ENCODE measurements at places on chromosomes 16 and 17.

DNA sequence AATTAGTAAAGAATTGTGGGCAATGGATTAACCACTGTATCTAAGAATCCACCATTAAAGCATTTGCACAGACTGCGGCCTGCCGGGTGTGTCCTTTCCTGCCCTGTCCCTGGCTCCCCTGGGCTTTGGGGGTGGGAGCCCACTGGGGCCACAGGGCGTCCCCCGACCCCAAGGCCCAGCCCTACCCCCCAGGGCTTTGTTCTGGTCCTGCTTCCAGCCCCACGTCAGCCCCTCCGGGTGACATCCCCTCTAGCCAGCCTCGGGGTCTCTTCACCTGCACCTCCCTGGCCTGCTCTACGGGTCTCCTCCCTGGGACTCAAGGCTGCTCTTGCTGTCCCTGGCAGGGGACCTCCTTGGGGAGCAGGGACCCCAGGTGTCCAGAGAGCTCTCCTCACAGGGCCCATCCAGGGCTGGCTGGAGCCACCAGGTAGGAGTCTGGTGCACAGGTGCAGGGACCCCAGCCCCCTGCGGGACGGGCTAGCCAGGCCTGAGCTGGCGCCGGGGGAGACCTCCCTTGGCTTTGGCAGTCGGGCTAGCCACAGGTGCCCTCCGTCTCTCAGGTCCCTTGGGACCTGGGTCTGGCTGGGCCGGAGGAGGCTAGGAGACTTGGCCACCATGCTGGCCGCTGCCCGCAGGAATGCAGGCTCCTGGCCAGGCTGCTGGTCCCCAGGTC lies 6.4 kb upstream of the BAIAP3 start:
- no peak for DNase-seq

DNA sequence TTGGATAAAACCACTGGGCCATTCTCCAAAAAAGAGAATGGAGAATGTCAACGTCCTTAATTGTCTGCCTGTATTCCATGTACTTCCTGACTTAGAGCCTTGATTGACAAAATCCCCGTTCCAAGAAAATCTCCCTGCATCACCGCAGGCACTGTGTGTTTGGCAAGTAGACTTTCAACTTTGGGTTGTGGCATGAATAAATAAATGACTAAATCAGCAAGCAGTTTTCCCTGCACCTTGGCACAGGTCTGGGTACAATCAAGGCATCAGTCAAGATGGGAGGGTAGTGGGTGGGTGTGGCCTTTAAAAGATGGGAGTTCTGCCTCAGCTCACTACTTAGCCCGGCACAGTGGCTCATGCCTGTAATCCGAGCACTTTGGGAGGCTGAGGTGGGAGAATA lies 248.5 kb upstream of the RPL38 start:
- no peak for DNase-seq

DNA sequence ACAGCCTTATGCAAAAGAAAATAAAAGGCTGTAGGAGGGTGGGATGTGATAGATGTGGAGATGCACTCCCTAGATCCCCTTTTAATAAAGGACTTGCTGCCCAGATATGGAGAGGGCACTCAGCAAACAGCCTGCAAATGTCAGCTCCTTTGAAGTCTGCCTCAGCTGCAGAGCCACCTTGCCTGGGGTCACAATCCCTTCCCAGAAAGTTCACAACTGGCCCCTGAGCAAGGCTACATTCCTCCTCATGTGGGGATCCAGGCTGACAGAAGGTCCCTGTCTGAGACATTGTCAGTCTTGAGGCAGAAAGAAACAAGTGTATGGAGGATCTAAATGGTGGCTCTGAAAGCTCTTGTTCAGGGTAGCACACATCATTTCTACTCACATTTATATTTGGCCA lies 36.1 kb downstream of the SLFN11 start:
- DNase-seq: no peak

GRCh38 chr17:8426094-8426720 lies 9.5 kb upstream of the NDEL1 start:
- DNase-seq: no peak

DNA sequence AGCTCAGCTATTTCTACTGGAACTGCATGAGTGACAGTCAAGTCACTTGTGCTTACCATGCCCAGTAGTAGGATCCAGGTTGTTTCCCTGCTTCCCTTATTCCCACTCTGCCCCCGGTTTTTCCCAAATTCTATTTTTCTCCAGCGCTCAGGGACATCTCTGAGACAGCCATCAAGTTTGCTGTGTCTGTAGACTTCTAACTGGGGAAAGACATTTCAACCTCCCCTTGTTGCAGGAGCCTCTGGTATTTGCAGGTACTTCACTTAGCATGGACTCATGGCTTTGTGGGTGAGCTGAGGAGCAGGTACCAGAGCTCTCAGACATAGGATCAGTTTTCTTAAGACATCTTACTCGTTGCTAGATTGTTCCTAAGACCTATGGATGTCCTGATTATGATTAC lies 801.6 kb upstream of the RBFOX1 start:
- no peak for DNase-seq

GRCh38 chr17:77372444-77373298 lies 231.9 kb downstream of the SEC14L1 start:
- peak; percentile 79 for DNase-seq

GRCh38 chr17:67390646-67391361 lies 13.7 kb downstream of the PITPNC1 start:
- DNase-seq: peak; percentile 23

- DNase-seq: no peak
Observed at GRCh38 chr16:31083981-31084380, 4.8 kb downstream of the PRSS53 start.

DNA sequence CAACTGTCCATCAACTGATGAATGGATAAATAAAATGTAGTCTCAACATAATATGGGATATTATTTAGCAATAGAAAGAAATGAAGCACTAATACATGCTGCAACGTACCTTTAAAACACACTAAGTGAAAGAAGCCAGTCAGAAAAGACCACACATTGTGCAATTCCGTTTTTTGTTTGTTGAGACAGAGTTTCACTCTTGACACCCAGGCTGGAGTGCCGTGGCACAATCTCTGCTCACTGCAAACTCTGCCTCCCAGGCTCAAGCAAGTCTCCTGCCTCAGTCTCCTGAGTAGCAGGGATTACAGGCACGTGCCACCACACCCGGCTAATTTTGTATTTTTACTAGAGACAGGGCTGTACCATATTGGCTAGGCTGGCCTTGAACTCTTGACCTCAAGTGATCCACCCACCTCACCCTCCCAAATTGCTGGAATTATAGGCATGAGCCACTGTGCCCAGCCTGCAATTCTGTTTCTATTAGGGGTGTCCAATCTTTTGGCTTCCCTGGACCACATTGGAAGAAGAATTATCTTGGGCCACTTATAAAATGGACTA lies 40.1 kb downstream of the SCNN1B start:
- no peak for DNase-seq

DNA sequence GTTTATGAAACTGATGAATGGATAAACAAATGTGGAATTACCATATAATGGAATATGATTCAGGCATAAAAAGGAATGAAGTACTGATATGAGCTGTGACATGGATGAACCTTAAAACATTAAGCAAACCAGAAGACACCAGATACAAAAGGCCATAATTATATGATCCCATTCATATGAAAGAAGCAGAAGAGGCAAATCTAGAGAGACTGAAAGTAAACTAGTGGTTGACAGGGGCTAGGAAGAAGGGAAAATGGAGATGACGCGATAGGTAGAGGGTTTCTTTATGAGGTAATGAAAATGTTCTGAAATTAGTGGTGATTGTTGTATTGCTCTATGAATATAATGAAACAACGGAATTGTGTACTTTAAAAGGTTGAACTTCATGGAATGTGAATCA lies 88.4 kb downstream of the HIC1 start:
- DNase-seq: no peak

DNA sequence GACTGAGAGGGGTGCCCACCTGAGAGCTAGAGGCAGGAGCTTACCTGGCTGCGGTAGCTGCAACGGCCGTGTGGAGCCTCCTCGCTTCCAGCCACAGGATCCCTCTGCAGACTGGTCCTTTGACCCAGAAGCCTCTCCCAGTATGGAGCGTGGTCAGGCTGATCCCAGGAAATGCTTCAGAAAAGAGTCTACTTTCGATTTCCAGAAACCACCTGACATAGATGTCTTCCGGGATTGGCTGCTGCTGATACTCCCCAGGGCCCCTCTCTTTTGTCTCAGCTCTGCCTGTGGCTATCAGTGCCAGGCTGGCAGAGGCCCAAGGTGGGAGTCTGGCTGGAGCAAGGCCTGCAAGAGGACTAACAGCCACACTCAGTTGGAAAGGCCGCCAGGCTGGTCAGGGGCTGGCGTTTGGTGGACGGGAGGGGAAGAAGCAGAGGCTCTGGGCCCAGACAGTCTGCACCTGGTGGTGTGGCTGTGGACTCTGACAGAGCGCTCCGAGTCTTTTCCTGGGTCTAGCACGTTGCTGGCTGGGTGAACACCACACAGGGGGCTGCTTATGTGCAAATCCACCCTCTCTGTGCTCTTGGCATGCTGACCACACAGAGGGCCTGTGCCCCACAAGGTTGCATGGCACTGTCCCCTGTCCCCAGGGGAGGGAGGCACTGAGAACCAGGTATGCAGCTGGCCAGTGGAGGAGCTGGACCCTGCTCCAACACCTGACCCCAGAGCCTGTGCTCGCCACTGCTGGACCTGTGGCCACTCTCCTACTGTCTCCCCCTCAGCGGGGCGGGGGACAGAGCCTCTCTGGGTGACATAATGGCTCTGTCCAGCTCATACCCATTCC lies at the start of gene LGALS3BP:
TSS of gene LGALS3BP (minus strand) at position 144 of the 844 bp plus-strand sequence. CDS start 2,732 bp downstream, outside the sequence.
- no peak for DNase-seq

DNA sequence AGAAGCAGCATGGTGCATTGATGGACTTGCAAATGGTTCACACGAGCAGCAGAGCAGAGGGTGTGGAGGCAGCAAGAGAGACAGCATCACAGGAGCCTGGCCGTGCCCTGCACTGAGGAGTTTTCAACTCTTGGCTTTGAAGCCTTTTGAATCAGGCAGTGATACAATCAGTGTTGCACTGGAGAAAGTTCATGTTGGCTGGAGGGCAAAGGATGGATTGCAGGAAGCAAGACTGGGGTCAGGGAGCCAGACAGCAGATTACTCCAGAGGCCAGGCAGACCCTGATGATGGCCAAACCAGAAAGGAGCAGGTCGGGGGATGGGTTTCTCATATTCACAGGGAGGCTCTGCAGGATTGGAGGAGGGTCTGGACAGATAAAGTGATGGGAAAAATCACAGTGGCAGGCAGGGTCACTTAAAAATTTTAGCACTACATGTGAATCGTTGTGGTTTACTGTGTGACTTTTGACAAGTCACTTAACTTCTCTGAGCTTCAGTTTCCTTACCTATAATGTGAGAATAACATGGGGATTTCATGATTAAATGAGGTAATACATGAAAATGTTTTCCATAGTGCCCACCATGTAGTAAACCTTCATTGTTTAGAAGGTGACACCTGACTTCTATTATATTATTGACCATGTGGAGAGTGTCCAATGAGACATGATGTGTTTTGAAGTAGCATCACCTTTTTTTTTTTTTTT lies 125.3 kb downstream of the SALL1 start:
- DNase-seq: no peak

GRCh38 chr17:35313875-35314409 lies 59.5 kb downstream of the SLFN11 start:
- no peak for DNase-seq

DNA sequence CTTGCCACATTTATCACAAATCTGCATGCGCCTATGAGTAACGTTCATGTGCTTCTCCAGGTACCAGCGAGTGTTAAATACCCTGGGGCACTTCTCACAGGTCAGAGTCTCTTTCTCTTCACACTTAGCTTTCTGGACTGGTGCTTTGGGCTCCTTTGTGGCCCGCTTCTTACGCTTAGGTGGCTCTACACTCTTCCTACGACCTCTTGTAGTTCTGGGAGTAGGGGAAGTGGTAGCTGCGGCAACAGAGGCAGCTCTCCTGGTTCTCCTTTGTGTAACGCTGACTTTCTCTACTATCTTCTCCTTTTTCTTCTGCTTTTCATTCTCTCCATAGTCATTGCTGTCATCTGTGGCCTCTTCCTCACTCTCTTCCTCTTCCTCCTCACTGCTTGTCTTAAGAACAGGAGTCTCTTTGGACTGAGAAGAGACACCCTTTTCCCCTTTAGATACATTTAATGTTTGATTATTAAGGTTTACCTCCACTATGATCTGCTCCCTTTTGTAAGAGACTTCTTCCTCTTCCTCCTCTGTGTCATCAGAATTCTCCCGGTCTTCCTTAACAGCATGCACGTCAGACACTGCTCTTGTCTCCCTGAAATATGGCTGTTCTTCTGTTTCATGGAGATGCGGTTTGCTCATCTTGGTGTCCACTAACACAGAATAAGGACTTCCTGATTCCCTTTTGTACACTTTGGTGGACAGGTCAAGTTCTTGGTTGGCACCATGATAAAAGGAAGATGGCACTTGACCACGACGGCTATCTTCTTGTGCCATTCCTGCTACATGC lies 45.0 kb downstream of the ZNF652 start:
- no peak for DNase-seq

GRCh38 chr16:2686912-2687507 lies 4.7 kb downstream of the KCTD5 start:
- peak; percentile 90 for DNase-seq

GRCh38 chr16:86878236-86879080 lies 300.1 kb downstream of the FOXL1 start:
- no peak for DNase-seq

- no peak for DNase-seq
Observed at GRCh38 chr17:45146890-45147580, 1.2 kb upstream of the HEXIM1 start.

DNA sequence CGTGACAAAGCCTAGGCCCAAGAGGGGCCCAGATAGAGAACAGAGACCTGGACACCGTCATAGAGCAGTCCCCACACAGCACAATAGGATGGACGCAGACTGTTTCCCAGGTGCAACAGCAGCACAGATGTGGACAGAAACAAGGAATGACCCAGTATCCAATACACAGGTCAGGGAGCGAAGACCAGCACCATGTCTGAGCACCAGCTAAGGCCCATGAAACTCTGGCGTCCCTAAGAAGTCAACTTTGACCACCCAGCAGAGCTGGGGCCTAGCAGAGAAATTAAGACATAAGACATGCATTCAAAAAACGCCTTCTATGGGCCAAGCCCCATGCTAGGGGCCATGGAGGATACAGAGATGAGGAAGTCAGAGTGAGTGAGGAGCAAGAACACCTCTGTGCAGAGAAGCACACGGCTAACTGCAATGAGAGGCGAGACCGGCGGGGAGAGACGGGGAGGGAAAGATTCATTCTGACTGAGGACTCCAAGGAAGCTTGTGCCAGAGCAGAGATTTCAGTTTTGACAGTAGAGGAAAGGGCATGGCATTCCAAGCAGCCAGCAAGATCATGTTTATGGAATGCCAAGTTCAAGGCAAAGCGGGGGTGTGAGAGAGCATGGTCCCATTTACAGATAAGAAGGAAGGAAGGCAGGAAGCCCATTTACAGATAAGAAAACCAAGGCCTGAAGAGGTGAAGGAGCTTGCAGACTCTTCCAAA lies 50.8 kb downstream of the PITPNM3 start:
- DNase-seq: no peak
